ENCODE measurements at places on chromosomes 6 and 20. TPM values are rescaled to one million over a fixed set of nuclear protein-coding genes. Genes with fewer than 3 reads are reported as not detected.

The GPR6 gene
- total RNA-seq = not detected

DNA sequence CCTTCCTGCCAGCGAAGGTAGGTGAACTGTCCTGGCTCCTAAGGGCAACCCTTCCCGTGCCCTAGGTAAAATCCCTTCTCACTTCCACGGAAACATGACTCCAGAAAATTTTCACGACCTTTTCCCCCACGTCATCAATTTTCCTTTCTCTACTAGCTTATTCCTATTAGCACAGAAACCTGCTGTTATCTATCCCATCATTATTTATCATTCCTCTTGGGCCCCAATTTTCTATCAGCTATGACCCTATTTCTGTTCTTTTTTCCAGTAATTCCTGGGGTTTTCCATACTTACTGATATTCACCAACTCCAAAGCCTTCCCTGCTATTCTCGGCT lies 23.8 kb upstream of the GCM1 start:
- no peaks in the 10 kb centered on the region for H3K36me3 ChIP-seq
- no peak overlapping the region for H3K27ac ChIP-seq
- DNase-seq = no peak

DNA sequence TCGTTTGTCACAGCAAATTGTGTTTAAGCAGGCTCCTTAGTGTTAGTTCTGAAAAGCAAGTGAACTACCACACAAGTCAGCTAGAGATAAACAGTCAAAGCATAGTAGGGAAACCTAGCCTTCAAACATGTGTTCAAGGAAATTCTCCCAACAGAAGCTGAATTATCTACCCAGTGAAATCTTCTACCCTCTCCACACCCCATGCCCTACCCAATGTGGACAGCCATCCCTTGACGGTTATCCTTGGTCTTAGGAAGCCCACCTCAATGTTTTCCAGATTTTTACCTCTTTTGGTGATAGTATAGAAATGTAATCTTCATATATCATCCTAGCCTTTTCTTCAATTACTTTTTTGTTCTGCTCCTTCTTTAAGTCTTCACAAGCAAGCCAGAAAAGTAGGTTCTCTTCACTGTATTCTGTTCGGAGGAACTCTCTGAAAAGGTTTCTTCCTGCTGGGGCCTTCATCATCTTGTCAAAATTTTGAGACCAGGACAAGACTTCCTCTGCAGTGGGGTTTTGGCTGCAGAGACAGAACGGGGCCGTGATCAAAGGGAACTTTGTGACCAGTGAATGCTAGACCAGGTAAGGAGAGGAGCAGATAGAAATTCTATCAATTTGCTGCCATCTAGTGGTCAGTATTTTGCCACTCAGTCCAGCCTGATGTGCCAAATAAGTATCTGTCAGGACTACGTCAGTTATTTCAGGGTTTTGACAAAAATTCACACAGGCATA lies 21.6 kb upstream of the MTRF1L start:
- peak; percentile 75 for DNase-seq
- H3K36me3 ChIP-seq = no peaks in the 10 kb centered on the region
- H3K27me3 ChIP-seq = no peaks in the 10 kb centered on the region
- peaks cover 8% of the 10 kb centered on the region for H3K4me1 ChIP-seq
- H3K4me3 ChIP-seq = no peak overlapping the region

DNA sequence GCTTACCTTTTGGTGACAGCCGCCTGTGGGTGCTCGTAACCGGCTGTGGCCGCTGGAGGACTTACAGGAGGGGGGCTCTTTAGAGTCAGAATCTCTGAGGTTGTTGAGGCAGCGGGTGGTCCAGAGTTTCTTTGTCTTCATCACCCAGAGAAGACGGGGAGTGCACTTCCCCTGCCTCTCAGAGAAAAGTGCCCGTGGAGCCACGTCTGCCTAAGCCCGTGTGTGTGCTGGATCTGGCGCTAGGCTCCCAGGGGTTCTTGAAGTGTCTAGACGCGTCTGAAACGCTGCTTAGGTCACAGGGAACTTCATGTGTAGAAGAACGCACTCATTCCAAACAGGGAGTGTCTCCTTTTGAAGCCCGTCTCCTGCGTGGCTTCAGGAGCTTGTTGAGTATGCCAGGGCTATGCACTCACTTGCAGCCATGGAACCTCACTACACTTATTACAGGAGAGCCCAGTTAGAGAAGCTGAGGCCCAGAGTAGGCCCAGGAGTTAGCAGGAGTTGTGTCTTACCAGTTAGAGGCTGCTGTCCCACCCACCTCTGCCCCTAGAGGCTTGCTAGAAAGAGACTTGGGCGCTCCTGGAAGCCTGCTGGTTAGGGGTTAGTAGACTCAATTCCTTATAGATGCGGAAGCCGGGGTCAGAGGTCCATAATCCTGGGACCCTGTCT lies 1.3 kb downstream of the LSM14B start:
- H3K4me3 ChIP-seq = peak overlapping the region; percentile 87
- H3K4me1 ChIP-seq = peaks cover 47% of the 10 kb centered on the region
- peaks cover 5% of the 10 kb centered on the region for H3K27me3 ChIP-seq
- H3K27ac ChIP-seq = peak overlapping the region; percentile 68
- DNase-seq = no peak

The HSPA1L gene
- 0.55 TPM for total RNA-seq

DNA sequence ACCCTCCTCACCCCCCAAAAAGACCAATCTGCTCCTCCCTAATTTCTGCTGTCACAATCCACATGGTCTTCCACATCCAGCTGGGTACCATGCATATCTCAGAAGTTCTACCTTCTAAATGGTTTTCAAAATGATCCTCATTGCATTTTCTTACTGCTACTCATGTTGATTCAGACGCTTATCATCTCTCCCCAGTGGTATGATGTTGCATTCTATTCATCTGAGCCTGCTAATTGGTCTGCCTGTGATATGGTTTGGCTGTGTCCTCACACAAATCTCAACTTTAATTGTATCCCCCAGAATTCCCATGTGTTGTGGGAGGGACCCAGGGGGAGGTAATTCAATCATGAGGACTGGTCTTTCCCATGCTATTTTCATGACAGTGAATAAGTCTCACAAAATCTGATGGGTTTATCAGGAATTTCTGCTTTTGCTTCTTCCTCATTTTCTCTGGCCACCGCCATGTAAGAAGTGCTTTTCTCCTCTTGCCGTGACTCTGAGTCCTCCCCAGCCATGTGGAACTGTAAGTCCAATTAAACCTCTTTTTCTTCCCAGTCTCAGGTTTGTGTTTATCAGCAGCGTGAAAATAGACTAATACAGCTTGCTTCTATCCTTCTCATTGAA lies 41.4 kb upstream of the CLIC5 start:
- no peak overlapping the region for H3K4me3 ChIP-seq
- no peaks in the 10 kb centered on the region for H3K27me3 ChIP-seq
- no peak overlapping the region for H3K27ac ChIP-seq
- no peaks in the 10 kb centered on the region for H3K36me3 ChIP-seq

The RFX6 gene
- total RNA-seq = not detected

DNA sequence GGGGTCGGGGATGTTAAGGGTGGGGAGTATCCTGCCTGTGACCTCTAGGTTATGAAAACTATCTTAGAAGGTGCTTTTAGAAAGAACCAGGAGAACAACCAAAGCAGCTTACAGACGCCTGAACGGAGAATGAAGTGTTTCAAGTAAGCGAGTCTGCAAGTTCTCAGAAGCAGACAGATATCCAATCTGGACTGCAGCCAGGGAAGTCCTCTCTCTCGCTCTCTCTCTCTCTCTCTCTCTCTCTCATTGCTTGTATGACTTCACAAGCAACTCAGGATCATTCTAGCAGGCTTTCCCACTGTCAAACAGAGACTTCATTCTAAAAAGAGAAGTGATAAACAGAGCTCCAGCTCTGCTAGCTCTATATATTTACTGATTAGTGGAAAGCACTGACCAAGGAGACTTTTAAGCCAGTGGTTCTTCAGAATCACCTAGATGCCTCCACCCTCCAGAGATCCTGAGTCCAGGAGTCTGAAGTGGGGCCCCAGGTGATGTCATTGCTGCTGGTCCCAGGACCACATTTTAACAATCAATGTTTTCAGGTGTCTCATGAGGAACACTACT lies 6.0 kb downstream of the TCF21 start:
- H3K4me1 ChIP-seq = peaks cover 11% of the 10 kb centered on the region
- no peak overlapping the region for H3K27ac ChIP-seq
- H3K36me3 ChIP-seq = no peaks in the 10 kb centered on the region
- peaks cover 75% of the 10 kb centered on the region for H3K27me3 ChIP-seq
- DNase-seq = no peak

GRCh38 chr6:52534966-52535390 lies 41.9 kb downstream of the TRAM2 start:
- H3K4me1 ChIP-seq = peaks cover 38% of the 10 kb centered on the region
- no peaks in the 10 kb centered on the region for H3K27me3 ChIP-seq
- no peak for DNase-seq
- H3K4me3 ChIP-seq = no peak overlapping the region
- H3K36me3 ChIP-seq = peaks cover 28% of the 10 kb centered on the region

The SYCP2 gene
- 0.25 TPM for total RNA-seq

The FAM83D gene
- total RNA-seq = 64.0 TPM

- peaks cover 43% of the 10 kb centered on the region for H3K4me1 ChIP-seq
- DNase-seq = no peak
- H3K27ac ChIP-seq = no peak overlapping the region
- H3K4me3 ChIP-seq = no peak overlapping the region
- no peaks in the 10 kb centered on the region for H3K27me3 ChIP-seq
These were observed 64.6 kb upstream of the ZMYND8 start for GRCh38 chr20:47421076-47421475.
